ENCODE measurements at places on chromosomes 13 and 19.

DNA sequence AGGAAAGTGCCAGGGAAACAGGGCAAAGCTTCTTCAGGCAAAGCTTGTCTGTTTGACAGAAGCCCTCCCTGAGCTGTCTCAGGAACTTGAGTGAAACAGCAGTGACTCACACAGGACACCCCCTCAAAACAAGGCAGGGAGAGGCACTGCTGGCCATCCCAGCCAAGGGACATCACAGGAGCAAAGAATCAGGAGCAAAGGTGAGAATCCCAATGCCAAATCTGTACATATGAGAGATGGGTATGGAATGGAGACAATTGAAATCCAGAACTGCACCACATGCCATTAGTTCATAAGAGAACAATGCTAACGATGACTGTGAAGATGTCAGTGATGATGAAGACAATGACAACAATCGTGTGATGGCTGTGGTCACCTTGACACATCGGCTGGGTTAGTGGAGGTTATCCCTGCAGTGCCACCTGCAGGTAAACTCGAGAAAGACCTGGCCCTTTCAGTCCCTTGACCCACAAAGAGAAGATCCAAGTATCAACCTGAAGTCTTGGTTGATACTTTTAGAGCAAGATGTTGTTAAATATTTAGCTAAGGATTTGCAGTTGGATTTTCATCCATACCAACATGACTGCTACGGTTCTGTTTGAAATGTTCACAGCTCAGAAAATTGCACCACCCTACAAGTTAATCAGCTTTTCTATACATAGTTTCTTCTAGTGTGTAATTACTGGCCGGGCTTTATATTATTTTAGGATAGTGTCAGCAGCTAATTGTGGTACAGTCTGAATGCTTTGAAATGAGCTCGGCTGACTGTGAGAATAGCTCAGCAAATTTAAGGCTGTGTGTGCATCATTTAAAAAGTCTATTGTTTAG, 42.0 kb upstream of the IPO5 start:
- no peak for DNase-seq

GRCh38 chr13:59133903-59134302, 1029.8 kb downstream of the DIAPH3 start:
- no peak for DNase-seq

DNA sequence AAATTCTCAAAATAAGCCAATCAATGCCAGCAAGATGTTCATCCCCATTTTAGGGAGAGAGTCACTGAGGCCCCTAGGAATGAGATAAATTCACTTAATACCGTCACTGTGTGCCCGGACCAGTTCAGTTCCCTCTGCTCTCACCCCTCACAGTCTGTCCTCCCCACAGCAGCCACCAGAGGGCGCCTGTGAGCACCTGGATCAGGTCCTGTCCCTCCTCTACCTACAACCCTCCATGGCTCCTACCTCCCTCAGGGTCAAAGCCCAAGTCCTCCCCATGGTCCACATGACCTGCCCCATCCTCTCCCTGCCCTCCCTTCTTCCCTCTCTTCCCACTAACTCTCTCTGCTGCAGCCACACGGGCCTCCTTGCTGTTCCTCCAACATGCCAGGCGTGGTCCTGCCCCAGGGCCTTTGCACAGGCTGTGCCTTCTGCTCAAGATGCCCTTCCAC, 42.0 kb upstream of the NFIC start:
- no peak for DNase-seq

DNA sequence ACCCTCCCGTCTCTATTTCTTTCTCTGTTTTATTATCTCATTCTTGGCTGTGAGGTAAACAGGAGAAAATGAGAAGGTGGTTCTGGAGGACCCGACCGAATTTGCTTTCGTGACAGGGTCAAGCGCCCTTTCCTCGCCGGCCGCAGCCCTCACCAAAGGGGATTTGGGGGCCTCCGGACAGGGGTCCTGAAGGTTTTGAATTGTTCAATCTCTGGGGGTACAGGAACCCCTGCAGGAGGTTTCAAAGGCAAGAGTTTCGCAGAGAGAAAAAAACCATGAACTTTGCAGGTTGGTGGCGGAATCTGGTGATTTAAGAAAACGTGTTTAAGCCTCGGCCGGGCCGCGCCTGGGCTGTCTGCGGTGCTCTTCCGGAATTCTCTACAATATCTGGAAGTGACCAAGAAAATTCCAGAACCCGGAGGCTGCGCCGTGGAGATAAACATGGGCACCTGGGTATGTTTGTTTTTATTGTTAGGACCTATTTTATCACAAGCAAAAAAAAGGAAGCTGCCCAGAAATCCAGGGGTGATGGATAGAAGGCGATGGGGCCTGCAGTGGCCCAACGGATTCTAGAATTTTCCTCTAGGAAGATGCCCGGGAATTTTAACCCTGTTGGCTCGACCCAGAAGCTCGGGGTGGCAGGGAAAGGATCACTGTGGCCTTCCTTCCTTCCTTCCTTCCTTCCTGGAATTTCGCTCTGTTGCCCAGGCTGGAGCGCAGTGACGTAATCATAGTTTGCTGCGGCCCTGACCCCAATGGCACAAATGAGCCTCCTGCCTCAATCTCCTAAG, 14.2 kb upstream of the PTBP1 start:
- DNase-seq = no peak

- DNase-seq = no peak
Measured at GRCh38 chr13:33026489-33027152, 10.4 kb downstream of the KL start.

GRCh38 chr19:45567609-45568008, 17.0 kb downstream of the OPA3 start:
- no peak for DNase-seq

- DNase-seq = no peak
Measured at GRCh38 chr19:48043675-48044258, at the start of gene CABP5. TSS of gene CABP5 (minus strand) at chr19:48044079. CDS start at chr19:48043922, 157 bp downstream.
